Left cardiac atrium (tissue), 4 donors: ENCODE measurements at places on chromosomes 5 and 9.

- peak; percentile 81 for DNase-seq
Measured at GRCh38 chr9:136939996-136940525, 4.5 kb downstream of the FBXW5 start.

- DNase-seq: peak; percentile 40
Measured at GRCh38 chr5:151758141-151758429, 346 bp downstream of the ATOX1 start.

- DNase-seq: no peak
Measured at GRCh38 chr9:278651-279050, 64.0 kb downstream of the DOCK8 start.

GRCh38 chr9:76818271-76818670 lies 54.0 kb downstream of the PCA3 start:
- peak; percentile 88 for DNase-seq

DNA sequence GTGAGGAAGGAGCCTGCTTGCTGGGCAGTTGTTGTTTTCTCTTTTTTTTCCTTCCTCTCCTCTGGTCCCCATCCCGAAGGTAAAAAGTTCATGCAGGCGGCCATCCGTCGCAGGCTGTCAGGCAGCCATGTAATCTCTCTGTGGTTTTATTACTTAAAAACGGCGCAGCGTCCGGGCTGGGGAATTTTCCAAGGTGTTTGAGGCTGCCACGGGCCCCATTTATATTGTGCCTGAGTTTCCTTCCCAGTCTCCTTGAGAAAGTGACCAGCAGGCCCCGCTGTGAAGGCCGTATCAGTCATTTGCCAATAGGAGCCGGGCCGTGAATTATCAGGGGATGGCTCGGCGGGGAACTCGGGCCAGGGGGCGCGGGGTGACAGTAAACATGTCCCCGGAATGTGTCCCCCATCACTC lies 289.7 kb downstream of the PBX3 start:
- no peak for DNase-seq

DNA sequence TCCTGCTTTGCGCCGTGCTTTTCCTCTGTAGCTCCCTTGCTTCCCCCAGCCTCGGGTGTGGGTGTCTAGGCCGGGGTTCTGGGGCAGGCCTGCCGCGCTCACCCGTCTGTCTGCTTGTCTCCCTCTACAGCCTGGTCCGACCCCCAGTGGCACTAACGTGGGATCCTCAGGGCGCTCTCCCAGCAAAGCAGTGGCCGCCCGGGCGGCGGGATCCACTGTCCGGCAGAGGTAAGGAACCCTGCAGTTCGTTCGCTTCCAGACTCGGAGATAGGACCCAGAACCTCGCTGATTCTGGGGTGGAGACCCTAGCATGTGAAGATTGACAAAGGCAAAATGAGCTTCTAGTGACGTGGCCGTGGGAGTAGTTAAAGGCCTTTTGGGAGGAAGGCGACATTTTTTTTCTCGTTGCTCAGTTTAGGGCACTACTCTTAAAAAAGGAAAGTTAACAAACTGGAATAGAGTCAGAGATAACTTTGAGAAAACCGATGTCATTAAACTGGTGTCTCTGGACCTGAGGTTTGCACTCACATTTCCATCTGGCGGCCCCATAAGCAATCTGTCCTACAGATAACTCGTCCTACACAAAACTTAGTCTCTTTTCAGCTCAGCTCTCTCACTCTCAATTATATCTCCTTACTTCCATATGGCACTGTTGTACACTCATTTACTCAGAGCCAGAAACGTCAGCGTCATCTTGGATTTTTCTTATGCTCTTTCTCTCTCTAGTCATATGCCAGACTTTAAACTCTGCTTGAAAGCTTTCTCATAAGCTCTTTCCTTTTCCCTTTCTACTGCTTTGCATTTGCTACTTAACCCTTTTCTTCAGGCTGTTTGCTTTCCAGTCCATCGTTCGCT lies 561 bp downstream of the SEC61B start:
- DNase-seq: no peak

- DNase-seq: peak; percentile 81
Measured at GRCh38 chr5:154190595-154191304, at the start of gene GALNT10. Gene GALNT10 (plus strand): TSS chr5:154190733. CDS start chr5:154190867, 134 bp downstream.

GRCh38 chr9:120378680-120379079 lies 201.3 kb downstream of the CDK5RAP2 start:
- DNase-seq: no peak

GRCh38 chr5:100762108-100762507 lies 141.0 kb downstream of the ST8SIA4 start:
- no peak for DNase-seq

DNA sequence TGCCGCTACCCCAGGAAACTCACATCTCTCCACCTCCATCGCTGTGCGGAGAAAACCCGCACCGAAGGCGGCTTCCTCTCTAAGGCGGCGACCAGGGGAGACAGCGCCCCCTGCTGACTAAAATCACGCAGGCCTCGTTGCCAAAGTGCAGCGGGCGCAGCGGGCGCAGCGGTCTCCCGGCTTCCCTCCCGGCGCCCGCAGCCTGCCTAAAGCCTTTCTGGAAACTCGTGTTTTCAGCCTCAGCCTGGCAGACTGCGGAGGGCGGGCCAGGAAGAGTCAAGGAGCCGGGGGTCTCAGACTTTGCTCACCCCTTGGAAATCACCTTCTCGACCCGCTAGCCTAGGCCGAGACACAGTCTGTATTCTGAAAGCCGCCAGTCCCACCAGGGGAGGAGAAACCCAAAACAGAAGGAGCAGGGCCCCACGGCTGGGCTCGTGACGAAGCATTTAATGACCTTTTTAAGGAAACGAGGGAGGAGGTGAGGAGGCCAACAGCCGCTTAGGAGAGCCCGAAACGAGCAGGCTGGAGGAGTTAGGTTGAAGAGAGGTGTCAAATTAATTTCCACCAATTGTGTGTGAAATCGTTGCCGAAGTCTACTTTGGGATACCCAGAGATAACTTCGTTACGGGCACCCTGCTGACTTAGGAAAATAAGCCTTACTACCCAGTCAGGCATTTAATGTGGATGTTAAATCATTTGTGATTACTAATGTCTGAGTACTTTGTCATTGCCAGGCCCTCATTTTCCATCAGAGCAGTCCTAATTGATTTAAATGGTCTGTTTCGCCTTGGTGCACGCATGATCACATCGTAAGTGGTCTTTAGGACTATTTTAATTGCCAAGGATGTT lies 7.3 kb upstream of the FOXB2 start:
- peak; percentile 61 for DNase-seq

- DNase-seq: no peak
Measured at GRCh38 chr5:14526493-14526892, 55.1 kb upstream of the OTULINL start.

DNA sequence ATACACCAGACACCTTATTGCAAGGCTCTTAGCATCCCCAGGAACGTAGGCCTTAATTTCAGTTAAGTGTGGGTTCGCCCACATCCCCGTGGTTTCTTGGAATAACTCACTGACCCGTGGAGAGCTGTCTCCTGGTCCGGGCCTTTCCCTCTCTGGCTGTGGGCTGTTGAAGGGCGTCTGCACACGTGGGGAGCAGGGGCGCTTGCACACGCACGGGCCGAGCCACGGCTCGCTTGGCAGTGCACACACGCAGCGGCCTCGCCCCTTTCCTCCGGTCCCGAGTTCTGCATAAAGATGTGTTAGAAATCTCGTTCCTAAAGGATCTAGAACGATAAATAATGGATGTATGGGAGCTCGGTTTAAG lies 141.9 kb downstream of the PBX3 start:
- DNase-seq: peak; percentile 43

DNA sequence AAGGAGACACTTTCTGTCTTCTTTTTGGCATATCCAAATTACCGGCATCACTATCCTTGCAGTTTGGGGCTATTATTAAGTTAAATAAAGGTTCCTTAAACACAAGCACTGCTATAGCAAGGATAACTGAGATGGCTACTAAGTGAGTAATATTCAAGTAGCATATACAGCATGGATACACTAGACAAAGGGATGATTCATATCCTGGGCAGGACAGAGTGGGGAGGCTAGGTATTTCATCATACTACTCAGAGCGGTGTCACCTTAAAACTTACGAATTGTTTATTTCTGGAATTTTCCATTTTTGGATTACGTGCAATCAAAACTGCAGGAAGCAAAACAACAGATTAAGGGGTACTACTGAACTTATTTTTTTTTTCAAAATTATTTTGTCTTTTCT lies 54.1 kb downstream of the FER start:
- no peak for DNase-seq

GRCh38 chr9:90988318-90988717 lies 186.7 kb downstream of the SYK start:
- DNase-seq: no peak

GRCh38 chr5:149857499-149857898 lies 87.1 kb downstream of the PDE6A start:
- DNase-seq: peak; percentile 83

DNA sequence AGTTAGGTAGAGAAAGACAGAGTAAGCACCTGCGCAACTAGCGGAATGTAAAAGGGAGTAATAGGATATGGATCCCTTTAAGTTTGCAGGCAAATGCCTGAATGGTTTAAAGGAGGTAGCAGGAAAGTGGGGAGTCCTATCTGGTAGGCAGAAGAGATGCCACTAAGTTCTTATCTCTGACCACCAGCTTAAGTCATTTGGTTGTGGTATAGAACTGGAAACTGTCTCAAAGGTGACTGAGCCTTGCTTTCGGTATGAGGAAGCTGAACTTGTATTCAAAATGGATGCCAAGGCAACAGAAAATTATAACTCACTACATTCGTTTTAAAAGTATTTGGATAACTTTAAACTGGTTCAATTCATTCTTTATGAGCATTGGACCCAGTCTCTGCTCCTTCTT lies 475.6 kb downstream of the DMRTA1 start:
- DNase-seq: no peak

- no peak for DNase-seq
Measured at GRCh38 chr9:107484117-107484723, 5.3 kb downstream of the KLF4 start.

DNA sequence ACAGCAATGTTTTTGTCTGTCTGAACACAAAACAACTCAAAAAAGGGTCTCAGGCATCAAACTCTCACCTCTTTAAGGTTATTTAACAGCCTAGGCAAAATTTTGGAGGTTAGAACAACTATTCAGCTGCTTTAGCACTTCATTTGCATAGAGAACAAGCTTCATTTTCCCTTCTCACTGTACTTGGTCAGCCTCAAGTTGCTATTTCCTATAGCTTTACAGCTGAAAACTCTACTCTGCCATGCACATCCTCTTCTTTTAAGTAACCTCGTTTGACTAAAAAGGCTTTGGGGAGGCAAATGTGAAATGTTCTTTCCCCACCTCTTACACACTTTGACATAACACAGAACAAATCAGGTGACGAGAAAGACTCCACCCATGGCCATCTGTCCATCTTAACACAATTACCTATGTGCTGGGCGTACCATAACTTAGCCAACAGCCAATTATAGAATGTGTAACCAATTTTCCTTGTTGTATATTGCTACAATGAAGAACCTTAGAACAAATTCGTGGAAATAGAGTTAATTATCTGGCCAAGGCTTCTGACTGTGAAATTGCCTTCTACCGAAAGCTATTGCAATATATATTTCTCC lies 195.7 kb downstream of the DCP2 start:
- DNase-seq: no peak

DNA sequence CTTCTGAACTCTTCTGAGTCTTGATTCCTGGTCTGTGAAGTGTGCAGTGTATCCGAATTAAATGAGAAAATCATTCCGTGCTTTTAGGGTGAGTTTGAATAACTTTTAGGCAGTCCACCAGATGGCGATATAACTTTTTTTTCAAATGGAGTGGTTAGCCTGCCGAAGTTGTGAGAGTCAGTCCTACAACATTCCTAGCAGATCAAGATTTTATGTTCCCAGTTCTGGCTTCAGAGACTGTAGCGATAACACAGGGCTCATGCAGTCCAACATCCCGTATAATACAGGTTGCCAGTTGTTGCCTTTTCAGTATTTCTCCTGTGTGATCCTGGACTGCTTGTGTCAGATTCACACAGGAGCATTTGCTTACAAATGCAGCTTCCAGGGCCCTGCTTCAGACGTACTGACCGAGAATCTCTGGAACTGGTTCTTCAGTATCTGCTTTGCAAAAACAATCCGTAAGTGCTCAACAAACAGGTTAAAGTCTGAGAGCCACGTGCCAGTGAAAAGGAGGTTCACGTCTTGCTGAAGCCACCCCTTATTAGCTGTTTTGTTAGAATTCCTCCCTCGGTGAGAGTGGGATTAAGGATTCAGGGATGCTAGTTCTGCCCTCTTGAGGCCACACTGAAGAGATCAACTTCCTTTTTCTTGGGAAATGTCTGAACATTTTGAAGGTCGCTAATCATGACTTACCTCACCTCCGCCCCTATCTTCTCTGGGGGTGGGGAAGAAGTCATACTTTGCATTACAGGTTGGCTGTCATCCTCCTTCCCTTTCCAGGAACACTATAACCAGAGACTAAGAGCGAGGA lies 22.8 kb downstream of the SMIM3 start:
- no peak for DNase-seq

DNA sequence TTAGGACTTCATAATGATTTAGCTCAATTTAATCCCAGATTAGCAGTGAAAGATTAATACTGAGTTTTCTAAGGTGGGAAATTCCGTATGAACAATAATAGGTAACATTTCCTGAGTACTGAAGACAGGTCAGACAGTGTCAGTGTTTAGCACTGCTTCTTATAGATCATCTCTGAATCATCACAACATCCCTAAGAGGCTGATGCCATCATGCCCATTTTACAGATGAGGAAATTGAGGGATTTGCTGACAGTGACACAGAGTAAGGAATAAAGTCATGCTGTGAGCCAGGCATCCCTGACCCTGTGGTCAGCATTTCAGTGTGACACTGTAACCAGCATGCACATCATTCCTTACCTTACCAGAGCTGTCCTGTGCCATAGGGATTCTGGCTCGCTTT lies 44.5 kb downstream of the DAPK1 start:
- DNase-seq: no peak

GRCh38 chr9:27168496-27168895 lies 59.5 kb downstream of the TEK start:
- DNase-seq: no peak

GRCh38 chr9:81211741-81212140 lies 477.6 kb downstream of the TLE1 start:
- DNase-seq: no peak

DNA sequence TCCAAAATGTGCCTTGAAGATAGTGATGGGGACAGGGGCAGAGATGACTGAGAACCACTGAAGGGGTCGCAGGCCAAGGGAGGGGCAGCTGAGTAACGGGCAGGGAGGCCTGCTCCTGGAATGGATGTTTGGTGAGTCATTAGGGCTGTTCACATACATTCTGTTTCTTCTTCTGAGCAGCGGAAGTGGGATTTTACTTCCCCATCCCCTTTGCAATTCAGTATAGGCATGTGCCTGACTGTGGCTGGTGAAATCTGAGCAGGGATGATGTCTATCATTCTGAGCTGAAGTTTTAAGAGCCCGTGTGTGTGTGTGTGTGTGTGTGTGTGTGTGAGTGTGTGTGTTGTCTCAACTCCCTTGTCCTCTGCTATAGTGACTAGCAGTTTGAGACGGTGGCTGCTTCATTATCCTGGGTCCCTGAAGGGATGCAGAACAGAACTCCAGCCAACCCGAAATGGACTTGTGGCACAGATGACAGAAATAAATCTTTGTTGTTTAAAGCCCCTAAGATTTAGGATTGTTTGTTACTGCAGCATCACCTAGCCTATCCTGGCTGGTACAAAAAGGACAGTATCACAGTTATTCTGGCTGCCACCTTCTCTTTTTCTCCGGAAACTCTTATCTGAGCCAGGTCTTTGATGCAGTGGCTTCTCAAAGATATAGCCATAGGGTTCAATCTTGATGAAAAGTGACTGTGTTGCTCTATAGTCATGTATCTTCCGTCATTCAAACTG lies 29.2 kb upstream of the TGFBI start:
- no peak for DNase-seq
